ENCODE measurements at places on chromosomes 12 and 14.

DNA sequence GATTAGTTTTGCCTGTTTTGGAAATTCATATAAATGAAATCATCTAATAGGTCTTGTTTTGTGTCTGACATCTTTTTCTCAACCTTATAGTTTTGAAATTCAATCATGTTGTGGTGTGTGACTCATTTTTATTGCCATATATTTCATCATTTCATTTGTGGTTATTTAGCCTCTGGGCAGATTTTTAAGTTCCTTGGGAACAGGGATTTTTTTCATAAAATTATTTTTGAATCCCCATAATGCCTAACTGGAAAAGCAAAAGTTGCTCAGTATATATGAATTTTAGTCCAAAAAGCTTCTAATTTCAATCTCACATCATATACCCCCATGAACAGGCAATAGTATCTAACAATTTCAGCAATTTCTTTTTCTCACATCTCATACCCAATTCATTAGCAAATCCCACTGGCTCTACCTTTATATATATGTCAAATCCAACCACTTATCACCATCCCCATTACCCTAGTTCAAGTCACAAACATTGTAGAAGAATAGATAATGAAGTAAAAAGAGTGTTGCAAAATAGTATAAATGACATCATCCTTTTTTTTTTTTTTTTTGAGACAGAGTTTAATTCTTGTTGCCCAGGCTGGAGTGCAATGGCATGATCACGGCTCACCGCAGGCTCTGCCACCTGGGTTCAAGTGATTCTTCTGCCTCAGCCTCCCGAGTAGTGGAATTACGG is 2.6 kb upstream of the OR6J1 start:
- DNase-seq: no peak

DNA sequence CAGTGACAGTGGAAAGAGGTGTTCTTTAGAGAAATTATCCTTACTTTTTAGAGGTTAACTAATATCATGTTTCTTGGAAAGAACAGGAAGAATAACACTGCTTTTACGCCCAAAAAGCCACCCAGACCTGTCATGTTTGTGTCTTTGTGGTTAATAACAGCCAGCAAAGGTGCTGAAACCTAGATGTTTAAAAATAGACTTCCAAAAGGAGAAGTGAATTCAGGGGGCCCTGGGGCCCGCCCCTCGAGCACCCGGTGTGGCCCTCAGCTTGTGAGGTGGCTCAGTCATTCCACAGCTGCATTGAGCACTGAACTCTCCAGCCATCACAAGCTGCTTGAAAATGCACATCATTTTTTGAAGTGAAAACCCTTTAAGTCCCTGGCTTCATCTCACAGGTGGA is 20.8 kb upstream of the AMN start:
- DNase-seq: no peak

DNA sequence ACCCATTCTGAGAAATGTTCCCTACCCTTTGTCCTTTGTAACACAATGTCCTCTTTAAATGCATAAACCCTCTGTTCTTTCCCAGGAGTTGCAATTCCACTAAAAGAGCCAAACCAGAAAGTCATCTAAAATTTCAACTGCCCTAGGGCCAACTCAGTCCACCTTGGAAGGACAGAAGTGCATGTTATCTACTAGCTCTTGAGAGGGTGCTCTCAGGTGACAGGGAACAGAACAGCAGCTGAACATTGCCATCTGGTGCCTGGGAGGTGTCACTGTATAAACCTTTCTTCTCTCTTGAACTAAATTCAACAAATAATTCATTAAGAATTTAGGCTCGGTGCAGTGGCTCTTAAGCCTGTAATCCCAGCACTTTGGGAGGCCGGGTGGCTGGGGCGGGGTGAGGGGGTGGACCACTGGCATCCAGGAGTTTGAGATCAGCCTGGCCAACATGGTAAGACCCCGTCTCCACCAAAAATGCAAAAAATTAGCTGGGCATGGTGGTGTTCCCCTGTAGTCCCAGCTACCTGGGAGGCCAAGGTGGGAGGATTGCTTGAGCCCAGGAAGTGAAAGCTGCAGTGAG is 10.3 kb upstream of the FERMT2 start:
- DNase-seq: no peak

DNA sequence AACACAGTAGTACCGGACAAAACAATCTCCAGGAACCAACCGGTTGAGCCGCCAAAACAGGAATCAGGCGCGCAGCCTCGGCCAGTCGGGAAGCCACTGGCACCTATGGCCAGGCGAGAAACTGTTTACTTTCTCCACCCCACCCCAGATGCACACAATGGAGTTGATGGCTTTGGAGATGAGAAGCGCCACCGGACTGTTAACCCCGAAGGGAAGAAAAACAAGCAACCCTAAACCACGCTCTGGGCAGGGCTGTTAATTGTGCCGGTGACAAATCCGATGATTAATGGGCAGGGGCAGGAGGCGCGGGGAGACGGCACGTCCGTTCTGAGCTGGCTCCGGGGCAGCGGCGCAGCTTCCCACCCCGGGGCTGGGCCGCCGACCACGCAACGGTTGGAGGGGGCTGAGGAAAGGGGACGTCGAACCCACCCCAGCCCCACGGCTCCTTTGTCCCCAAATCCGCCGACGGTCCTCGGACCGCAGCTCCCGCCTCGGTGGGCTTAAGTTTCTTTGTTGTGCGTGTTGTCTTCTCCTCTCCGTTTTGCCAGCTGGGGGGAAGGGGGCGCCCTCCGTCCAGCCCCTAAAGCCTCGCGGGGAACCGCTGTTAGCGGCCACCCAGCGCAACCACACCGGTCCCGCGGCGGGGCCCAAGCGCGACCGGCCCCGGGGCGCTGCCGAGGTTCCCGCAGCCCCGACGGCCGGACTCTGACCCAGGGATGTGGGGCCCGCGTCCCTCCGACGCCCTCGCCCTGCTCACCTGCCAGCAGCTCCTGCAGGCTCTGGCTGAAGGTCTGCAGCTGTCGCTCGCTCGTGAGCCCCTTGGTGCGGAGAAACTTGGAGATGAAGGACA is 790 bp downstream of the BTG1 start:
- DNase-seq: peak; percentile 88

DNA sequence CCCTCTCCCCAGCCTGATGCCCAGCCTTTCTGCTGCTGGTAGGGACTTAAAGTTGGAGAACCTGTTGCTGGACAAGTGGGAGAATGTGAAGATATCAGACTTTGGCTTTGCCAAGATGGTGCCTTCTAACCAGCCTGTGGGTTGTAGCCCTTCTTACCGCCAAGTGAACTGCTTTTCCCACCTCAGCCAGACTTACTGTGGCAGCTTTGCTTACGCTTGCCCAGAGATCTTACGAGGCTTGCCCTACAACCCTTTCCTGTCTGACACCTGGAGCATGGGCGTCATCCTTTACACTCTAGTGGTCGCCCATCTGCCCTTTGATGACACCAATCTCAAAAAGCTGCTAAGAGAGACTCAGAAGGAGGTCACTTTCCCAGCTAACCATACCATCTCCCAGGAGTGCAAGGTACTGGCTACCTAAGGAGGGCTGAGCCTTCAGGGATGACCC is 1.6 kb downstream of the TSSK4 start:
- no peak for DNase-seq

- peak; percentile 94 for DNase-seq
Observed at GRCh38 chr12:57590864-57591781, at the start of gene PIP4K2C. PIP4K2C (plus strand) TSS chr12:57591192; CDS start chr12:57591290, 98 bp downstream.

GRCh38 chr12:92418381-92418780 is 272.7 kb upstream of the BTG1 start:
- no peak for DNase-seq

- DNase-seq: no peak
Observed at GRCh38 chr12:125175576-125175975, 110.3 kb downstream of the AACS start.

- DNase-seq: no peak
Observed at GRCh38 chr14:56073799-56074198, 44.4 kb upstream of the PELI2 start.

DNA sequence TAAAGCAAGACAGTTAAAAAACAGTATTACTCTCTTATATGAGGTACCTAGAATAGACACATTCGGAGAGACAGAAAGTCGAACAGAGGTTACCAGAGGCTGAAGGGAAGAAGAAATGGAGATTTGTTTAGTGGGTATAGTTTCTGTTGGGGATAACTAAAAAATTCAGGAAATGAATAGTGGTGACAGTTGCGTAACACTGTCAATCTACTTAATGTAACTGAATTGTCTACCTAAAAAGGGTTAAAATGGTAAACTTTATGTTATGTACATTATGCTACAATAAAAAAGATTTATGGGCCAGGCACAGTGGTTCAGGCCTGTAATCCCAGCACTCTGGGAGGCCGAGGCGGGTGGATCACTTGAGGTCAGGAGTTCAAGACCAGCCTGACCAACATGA is 30.6 kb upstream of the SLC6A13 start:
- DNase-seq: no peak

DNA sequence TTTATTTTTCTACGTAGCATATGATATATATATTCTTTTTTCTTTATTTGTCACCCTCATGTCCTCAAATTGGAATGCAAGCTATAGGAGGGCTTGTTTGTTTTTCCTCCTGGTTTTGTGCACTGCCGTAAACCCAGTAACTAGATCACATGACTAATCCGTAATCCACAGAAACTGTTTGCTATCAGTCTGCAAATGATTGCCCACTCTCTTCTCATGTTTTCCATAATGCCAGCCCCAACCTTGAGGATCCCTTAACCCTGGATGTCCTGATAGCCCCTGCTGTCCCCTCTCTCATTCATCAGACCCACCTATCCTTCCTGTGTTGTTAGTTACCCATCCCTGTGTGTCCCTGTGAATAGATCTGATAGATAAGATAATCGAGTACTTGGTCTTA is 94.0 kb downstream of the TSPAN9 start:
- no peak for DNase-seq

- DNase-seq: peak; percentile 47
Observed at GRCh38 chr14:102085948-102086708, 716 bp downstream of the HSP90AA1 start.

Measured in NCI-H774 (cell line).